ENCODE measurements at places on chromosomes 12 and 14. TPM values are rescaled to one million over a fixed set of nuclear protein-coding genes. Genes with fewer than 3 reads are reported as not detected.

The SYCP3 gene
- polyA plus RNA-seq = 0.13 TPM

The RNASE11 gene
- polyA plus RNA-seq = not detected

The ARF3 gene
- polyA plus RNA-seq = 236 TPM

The TAMALIN gene
- polyA plus RNA-seq = 0.56 TPM

The FAM90A1 gene
- polyA plus RNA-seq = 0.05 TPM

The ORAI1 gene
- polyA plus RNA-seq = 17.1 TPM

The HELB gene
- 1.1 TPM for polyA plus RNA-seq

The NYNRIN gene
- 9.0 TPM for polyA plus RNA-seq

GRCh38 chr12:31288381-31288780 is 37.6 kb downstream of the SINHCAF start:
- no peak for DNase-seq

GRCh38 chr12:132604668-132605441 is 5.5 kb downstream of the LRCOL1 start:
- no peak for DNase-seq

DNA sequence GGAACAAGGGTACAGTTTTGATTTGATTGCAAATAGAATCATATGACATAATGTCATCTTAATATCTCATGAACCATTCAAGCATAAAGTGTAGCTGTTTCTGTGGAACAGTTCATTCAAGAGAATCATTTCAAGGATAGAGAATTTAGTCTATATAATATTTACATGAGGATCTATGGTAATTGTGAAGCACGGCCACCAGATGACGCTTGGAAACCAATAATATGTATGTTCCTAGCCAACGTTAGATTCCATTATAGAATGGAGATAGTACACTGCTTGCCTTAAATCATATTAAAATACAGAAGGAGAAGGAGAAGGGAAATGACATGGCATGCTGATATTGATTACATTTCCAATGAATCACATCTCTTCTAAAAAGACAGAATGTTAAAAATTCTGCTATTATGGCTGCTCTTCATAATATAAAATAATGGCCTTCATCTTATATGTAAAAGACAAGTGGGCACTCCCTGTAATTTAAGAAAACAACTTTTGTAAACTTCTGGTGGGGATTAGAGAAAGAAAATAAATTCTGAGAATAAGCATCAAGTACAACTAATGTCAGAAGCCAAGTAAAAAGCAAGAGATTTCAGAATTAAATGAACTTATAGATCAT is 351.0 kb downstream of the NAV3 start:
- no peak for DNase-seq

- DNase-seq = no peak
Observed at GRCh38 chr14:74495356-74495755, 1.8 kb downstream of the ISCA2 start.

- no peak for DNase-seq
Observed at GRCh38 chr12:14751986-14752385, 51.3 kb downstream of the WBP11 start.

- no peak for DNase-seq
Observed at GRCh38 chr14:32984241-32984930, 45.7 kb downstream of the NPAS3 start.

DNA sequence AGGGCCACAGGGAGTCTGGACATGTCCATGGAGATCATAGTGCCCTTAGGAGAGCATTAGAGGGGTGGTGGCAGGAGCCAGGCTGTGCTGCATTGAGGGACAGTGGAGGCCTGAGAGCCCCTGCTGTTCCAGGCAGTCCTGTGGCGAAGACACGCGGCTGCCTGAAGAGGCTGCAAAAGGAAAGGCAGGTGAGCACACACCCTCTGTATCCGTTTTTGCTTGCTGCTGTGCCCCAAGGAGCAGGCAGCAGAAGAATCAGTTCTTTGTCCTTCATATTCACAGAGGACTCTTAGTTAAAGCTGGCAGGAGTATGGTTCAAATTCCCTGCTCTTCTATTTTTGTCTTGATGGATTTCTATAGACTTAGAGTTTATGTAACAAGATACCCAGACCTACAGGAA is 4.5 kb downstream of the SLC35E3 start:
- DNase-seq = no peak

DNA sequence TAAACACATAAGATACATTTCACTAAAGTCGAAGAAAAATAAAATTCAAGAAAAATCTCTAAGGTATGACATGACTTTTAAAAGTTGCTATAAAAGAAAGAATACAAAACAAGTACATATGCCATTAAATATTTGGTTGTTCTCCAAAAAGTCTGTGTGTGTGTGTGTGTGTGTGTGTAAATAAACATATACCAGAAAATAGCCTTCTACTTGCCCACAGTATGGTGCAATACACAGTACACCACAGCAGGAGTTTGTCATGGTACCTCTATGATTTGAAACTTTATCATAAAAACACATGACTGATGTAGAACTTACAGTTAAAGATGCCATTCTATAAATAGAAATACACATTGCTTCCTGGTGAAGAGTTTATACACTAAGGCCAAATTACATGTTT is 692.7 kb upstream of the MGAT4C start:
- no peak for DNase-seq

GRCh38 chr14:75711796-75712211 is 50.8 kb downstream of the TTLL5 start:
- DNase-seq = peak; percentile 71

DNA sequence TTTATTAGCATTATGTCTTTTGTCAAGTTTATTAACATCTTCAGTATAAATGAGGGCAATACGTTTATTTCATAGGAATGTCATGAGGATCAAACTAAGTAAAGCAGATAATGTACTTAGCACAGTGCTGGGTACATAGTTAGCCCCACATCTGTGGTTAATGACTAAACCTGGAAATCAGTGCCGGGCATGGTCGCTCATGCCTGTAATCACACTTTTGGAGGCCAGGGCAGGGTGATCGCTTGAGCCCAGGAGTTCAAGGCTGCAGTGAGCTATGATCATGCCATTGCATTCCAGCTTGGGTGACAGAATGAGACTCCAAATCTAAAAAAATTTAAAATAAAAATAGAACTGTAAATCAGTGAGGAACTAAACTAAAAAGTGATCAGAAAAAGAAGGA is 44.8 kb upstream of the GUCY2C start:
- DNase-seq = no peak

- peak; percentile 84 for DNase-seq
Observed at GRCh38 chr12:109864916-109865315, 15.4 kb downstream of the GLTP start.

DNA sequence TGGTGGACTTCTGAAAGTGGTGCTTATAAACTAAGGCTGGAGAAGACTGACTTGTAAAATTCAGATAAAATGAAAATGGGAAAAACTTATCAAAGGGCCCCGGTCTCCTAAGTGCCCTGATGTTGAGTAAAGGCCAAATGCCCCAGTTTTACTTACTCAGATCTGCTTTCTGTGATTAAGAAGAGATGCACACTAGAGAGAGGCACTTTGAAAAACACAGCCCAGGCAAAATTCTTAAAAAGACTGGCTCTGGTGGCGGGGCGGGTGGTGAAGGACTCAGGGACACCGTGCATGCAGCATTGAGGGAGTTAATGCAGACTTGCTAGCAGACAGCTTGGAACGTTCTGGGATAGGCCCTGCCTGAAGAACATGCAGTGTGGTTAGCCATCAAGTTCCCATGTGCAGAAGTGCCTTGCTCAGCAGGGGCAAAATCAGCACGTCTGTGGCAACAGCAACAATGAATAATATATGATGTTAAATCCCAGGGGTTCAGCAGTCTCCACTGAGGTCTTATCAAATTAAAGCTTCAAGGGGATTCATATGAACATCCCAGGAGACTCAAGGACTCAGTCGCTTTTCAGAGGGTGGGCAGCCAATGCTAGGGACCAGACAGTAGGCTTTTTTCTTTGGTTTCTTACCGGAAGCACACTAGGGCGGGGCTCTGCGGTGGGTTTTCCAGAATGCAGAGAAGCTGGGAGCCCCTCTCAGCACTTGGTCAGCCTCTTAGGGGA is 105.0 kb downstream of the DAD1 start:
- DNase-seq = no peak

DNA sequence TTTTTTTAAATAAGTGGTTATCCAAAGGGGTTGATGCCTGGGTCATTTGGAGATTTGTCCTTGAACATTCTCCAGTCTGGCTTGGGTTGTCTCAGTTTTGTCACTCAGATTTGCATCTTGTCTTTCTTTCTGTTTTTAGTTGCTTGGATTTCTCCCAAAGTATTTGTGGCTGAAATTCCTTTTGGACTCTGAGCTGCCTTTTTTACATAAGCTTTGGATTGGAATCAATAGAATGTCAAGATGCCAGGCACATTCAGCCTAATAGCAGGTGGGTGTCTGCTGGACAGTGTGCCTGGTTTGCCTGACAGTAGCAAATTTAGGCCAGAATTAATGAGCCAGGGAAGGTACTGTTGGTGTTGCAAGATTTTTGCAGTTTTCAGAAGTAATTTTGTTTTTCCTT is 50.0 kb downstream of the FLRT2 start:
- DNase-seq = no peak

DNA sequence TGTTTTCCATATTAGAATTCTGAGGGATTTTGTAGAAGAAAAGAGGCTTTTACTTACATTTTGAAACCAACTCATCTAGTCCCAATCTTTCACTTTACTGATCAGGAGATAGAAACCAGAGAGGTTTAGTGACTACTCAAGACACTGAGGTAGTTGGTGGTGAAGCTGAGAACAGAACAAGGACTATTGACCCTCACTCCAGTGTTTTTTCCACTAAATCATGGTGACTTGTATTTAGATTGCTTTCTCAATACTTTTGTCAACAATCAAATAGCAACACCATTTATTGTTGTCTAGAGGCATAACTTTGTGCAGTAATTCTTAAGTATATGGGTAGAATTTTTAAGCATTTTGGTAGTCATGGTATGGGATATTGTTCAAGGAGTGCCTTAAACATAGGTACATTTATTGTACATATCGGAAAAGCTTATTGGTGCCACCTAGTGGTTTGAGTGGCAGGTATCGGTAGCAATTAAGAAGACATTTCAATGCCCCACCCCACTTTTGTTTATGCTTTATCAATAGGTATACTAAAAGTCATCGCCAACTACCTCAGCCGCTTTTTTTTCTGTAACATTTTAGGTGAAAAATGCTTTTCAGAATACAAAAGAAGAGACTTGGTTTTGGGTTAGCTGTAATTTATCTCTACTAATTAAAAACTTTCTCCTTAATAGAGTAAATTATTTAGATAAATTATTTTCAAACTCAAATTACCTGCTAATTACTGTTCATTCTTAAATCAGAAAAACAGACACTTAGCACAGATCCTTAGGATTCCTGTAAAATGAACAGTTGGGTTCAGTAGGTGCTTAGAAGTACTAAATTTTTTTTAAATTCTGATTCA is 47.3 kb upstream of the PAWR start:
- DNase-seq = peak; percentile 33

DNA sequence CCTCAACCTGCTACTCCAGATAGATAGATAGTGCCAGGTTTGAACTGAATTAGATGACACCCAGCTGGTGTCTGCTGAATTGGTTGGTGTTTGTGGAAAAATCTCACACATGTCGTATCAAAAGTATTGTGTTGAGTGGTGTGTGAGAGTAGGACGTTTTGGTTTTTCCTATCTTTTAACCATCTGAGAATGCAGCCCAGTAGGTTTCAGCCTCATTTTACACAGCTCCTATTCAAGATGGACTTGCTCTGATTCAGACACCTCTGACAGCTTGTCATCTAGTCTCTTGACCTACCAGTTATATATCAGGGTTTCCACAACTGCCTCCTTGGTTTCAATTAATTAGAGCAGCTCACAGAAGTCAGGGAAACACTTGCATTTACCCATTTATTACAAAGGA is 254.4 kb downstream of the KTN1 start:
- no peak for DNase-seq

DNA sequence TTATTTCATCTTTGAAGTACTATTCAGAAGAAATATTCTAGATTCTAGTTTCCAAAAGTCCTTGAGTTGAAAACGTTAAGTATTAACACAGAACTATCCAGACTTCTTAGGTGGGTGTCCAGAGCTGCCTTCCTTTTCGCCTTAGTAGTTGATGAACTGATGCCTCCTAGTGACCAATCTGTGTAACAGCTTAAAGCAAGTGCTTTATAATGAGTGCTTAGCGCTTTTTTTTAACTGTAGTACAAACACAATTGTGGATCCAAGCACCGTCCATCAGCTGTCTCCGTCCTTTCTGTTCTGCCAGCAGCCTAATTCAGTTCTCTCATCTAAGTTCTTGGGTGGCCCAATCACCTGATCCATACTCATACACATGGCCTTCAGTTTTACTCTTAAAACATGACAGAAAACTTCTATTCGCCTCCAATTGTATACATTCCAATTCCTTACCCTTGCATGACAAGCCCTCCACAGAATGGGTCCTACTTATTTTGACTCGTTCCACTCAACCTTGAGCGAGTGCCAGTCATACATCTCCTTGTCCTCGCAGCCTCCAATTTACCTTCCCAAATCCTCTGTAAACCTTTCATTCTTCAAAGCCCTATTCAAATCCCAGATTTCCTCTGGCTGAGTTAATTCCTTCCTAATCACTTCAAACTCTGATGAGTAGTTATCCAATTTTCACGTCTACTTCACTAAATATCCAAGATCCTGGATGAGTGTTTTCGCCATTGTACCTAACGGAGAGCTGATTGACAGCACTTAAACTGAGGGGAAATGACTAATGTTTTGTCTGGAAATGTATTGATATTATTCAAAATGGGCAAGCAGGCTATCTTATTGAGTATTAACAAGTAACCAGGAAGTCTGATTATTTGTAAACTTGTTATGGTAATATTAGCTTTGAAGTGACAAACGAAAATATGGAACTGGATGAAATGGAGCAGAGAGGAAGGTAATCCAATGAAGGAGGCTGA is 5.8 kb upstream of the PHLDA1 start:
- DNase-seq = no peak

GRCh38 chr12:9687228-9687627 is 17.7 kb downstream of the CLEC2D start:
- no peak for DNase-seq

DNA sequence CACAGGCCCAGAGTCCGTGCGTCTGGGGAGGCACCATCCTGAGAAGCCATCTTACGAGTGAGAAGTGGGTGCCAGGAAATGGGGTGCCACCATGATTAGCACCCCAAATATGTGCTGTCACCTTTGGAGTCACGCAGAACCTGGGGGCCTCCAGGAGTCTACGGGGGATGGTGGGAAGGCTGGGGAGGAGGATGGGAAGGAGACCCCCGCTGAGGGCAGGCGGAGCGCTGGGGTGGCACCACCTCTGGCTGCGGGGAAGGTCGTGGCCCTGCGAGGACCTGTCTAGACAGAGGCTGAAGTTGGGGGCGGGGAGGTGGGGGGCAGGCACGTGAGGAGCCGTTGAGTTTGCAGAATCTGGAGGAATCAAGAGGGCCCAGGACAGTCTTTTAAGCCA is 42.6 kb upstream of the FBRSL1 start:
- DNase-seq = no peak

DNA sequence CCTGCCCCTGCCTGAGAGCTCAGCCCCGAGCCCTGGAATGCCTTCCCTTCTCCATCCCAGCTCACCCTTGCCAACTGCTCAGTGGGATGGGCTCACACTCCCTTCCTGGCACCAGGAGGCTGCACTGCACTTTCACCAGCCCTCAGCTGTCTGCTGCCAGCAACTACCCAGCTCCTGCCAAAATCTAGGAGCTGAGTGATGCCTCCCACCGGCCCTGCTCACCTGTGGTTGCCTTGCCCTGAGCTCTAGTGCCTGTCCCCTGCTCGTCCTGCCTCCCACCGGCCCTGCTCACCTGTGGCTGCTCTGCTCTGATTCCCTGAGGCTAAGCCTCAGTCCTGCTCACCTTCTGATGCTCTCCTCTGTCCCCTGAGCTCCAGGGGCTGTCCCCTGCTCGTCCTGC is 119.8 kb downstream of the TMEM121 start:
- DNase-seq = no peak

- no peak for DNase-seq
Observed at GRCh38 chr14:93266127-93266526, 59.1 kb downstream of the UBR7 start.

Measured in keratinocyte (primary cell).